ENCODE measurements at places on chromosomes 2 and 18.

- H3K27ac ChIP-seq, result no peak overlapping the region
- H3K4me1 ChIP-seq, result no peaks in the 10 kb centered on the region
- no peak overlapping the region for H3K4me3 ChIP-seq
- DNase-seq, result no peak
- no peaks in the 10 kb centered on the region for H3K36me3 ChIP-seq
Observed at GRCh38 chr2:11571170-11571569, 37.3 kb downstream of the GREB1 start.

DNA sequence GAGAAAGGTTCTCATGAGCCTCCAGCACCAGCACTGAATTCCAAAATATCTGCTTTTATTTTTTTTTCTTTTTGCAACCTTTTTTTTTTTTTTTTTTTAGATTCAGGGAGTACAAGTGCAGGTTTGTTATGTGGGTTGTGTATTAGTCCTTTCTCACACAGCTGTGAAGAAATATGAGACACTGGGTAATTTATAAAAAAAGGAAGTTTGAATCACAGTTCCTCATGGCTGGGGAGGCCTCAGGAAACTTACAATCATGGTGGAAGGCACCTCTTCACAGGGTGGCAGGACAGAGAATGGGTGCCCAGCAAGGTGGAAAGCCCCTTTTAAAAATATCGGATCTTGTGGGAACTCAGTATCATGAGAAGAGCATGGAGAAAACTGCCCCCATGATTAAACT is 7.9 kb upstream of the TMX3 start:
- H3K4me3 ChIP-seq, result no peak overlapping the region
- H3K27ac ChIP-seq, result no peak overlapping the region
- no peaks in the 10 kb centered on the region for H3K27me3 ChIP-seq
- no peaks in the 10 kb centered on the region for H3K4me1 ChIP-seq
- no peak for DNase-seq

DNA sequence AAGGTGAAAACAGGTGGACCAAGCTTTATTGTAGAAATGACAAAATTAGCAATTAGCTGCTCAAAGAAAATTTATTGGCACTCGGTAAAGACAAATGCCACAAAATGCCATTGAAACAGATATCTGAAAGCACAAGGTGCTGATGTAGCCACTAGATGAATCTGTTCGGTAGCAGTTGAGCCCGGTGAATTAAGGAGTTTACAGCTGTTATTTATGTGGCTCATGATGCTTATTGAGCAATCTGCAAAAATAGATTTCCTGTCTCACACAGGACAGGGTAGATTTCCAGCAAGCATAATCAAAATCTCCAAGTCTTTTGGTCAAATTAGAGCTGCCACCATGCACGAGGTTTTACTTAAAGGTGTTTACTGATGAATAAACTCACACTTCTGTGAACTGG is 182.2 kb downstream of the PPP1R1C start:
- H3K36me3 ChIP-seq, result no peaks in the 10 kb centered on the region
- no peaks in the 10 kb centered on the region for H3K4me1 ChIP-seq
- no peak for DNase-seq
- H3K4me3 ChIP-seq, result no peak overlapping the region

DNA sequence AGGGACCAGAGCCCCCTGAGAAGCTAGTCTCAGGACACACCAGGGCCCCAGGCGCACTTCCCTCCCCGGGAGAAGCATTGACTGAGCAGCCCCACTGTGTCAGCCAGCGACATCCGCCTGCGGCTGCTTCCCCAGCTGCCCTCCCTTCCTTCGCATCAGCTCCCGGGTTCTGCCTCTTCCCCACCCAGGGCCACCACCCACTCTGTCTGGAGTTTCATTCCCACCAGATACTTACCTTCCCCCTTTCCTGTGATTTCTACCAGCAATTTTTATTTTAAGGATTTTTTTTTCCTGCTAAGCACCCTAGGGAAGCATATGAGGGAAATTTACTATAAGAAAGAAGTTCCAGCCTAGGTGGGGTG is 99.2 kb downstream of the SMAD7 start:
- H3K36me3 ChIP-seq, result no peaks in the 10 kb centered on the region
- no peak overlapping the region for H3K4me3 ChIP-seq
- H3K27me3 ChIP-seq, result no peaks in the 10 kb centered on the region
- no peak overlapping the region for H3K27ac ChIP-seq

- no peaks in the 10 kb centered on the region for H3K4me1 ChIP-seq
- no peaks in the 10 kb centered on the region for H3K27me3 ChIP-seq
Observed at GRCh38 chr2:74778381-74779264, 55.3 kb upstream of the HK2 start.

GRCh38 chr2:201413143-201413542 is 38.1 kb downstream of the TRAK2 start:
- no peak overlapping the region for H3K4me3 ChIP-seq
- no peak for DNase-seq
- no peak overlapping the region for H3K27ac ChIP-seq
- H3K4me1 ChIP-seq, result no peaks in the 10 kb centered on the region
- no peaks in the 10 kb centered on the region for H3K27me3 ChIP-seq

GRCh38 chr2:238527565-238527964 is 100.8 kb downstream of the ASB1 start:
- no peaks in the 10 kb centered on the region for H3K4me1 ChIP-seq
- H3K27ac ChIP-seq, result no peak overlapping the region
- DNase-seq, result no peak
- no peak overlapping the region for H3K4me3 ChIP-seq

DNA sequence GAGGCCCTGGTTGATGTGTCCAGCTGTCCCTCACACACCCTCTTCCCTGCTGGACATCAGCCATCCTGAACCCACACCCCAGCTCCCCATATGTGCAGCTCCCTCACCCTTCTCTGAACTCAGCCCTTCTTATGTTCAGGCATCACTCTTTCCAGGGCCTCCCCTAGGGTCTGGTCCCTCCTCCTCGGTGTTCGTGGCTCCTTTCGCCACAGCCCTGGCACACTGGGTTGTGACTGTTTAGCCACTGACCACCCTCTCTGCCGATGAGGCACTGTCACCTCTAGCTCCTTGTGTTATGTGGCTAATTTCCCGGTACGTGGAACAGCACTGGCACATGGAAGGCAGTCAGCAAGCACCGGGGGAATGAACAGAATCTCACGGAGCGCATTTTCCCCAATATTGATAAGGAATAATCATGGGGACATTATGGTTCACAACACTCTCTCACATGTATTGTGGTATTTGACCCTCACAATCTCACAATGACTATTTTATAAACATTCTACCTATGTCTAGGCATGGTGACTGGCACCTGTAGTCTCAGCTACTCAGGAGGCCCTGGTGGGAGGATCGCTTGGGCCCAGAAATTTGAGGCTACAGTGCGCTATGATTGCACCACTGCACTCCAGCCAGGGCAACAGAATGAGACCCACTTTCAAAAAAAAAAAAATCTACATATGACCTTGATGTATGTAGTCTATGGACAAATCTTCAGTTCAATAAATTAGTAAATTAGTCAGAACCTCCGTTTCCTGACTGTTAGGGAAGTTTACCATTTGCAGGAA is 292.1 kb downstream of the MYT1L start:
- no peak for DNase-seq
- H3K4me3 ChIP-seq, result no peak overlapping the region
- H3K4me1 ChIP-seq, result no peaks in the 10 kb centered on the region
- H3K36me3 ChIP-seq, result no peaks in the 10 kb centered on the region
- H3K27ac ChIP-seq, result no peak overlapping the region

DNA sequence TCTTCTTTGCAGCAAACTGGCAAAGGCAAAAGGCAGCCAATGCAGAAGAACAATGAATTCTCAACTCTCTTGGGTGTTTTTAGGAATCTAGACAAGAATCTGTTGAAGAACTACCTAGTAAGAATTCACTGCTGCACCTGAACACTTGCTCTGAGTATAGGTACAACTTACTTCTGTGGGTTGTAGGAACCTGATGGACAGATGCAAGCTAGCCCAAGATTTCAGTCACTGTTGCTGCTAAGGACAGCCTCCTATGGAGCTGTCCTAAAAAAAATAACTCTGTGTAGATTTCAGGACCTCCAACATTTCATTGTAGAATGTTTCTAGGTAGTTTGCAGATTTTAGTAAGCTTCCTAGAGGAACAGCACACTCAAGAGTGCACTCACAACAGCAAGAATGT is 363.5 kb downstream of the CBLN2 start:
- no peaks in the 10 kb centered on the region for H3K36me3 ChIP-seq
- H3K27ac ChIP-seq, result no peak overlapping the region
- H3K4me3 ChIP-seq, result no peak overlapping the region
- DNase-seq, result no peak
- no peaks in the 10 kb centered on the region for H3K27me3 ChIP-seq

GRCh38 chr2:28419003-28419402 is 26.3 kb downstream of the FOSL2 start:
- H3K36me3 ChIP-seq, result peaks cover 10% of the 10 kb centered on the region
- DNase-seq, result no peak
- no peak overlapping the region for H3K27ac ChIP-seq
- no peaks in the 10 kb centered on the region for H3K27me3 ChIP-seq

GRCh38 chr2:101781791-101782426 is 84.4 kb downstream of the MAP4K4 start:
- no peak overlapping the region for H3K27ac ChIP-seq
- H3K36me3 ChIP-seq, result no peaks in the 10 kb centered on the region
- no peak overlapping the region for H3K4me3 ChIP-seq
- DNase-seq, result no peak
- H3K4me1 ChIP-seq, result no peaks in the 10 kb centered on the region

DNA sequence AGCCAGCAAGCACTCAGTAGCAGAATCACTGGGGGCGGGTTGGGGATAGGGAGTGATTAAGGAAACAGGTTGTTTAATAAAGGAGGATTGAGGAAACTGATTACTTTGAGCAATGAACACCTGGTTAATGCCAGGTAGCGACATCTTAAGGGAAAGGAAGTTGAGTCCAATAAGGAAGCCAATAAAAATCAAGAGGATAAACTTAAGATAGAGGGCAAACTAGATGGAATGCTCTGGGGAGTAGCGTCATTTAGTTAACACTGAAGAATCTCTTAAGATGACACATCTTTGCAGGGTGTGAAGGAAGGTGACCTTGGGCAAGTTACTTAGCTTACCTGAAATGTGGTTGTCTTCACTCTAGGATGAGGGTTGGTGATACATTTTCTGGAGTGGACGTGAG is 242.7 kb downstream of the PRKCE start:
- H3K27me3 ChIP-seq, result no peaks in the 10 kb centered on the region
- H3K4me1 ChIP-seq, result no peaks in the 10 kb centered on the region
- no peak overlapping the region for H3K27ac ChIP-seq
- H3K36me3 ChIP-seq, result no peaks in the 10 kb centered on the region
- no peak for DNase-seq

GRCh38 chr2:97745474-97746174 is 32.2 kb downstream of the ZAP70 start:
- no peak overlapping the region for H3K4me3 ChIP-seq
- peaks cover 3% of the 10 kb centered on the region for H3K36me3 ChIP-seq
- no peaks in the 10 kb centered on the region for H3K4me1 ChIP-seq
- H3K27me3 ChIP-seq, result no peaks in the 10 kb centered on the region
- no peak for DNase-seq

- H3K4me3 ChIP-seq, result no peak overlapping the region
- no peak overlapping the region for H3K27ac ChIP-seq
- no peaks in the 10 kb centered on the region for H3K27me3 ChIP-seq
- H3K36me3 ChIP-seq, result no peaks in the 10 kb centered on the region
- no peaks in the 10 kb centered on the region for H3K4me1 ChIP-seq
Observed at GRCh38 chr2:101580528-101580927, 105.6 kb upstream of the RFX8 start.

- H3K4me1 ChIP-seq, result no peaks in the 10 kb centered on the region
- H3K27ac ChIP-seq, result no peak overlapping the region
- no peak for DNase-seq
- no peak overlapping the region for H3K4me3 ChIP-seq
Observed at GRCh38 chr2:96233880-96234316, 25.3 kb upstream of the STARD7 start.

GRCh38 chr18:316393-316792 is 48.5 kb upstream of the THOC1 start:
- H3K27me3 ChIP-seq, result no peaks in the 10 kb centered on the region
- no peak for DNase-seq
- no peaks in the 10 kb centered on the region for H3K36me3 ChIP-seq
- no peaks in the 10 kb centered on the region for H3K4me1 ChIP-seq
- H3K4me3 ChIP-seq, result no peak overlapping the region
- no peak overlapping the region for H3K27ac ChIP-seq

DNA sequence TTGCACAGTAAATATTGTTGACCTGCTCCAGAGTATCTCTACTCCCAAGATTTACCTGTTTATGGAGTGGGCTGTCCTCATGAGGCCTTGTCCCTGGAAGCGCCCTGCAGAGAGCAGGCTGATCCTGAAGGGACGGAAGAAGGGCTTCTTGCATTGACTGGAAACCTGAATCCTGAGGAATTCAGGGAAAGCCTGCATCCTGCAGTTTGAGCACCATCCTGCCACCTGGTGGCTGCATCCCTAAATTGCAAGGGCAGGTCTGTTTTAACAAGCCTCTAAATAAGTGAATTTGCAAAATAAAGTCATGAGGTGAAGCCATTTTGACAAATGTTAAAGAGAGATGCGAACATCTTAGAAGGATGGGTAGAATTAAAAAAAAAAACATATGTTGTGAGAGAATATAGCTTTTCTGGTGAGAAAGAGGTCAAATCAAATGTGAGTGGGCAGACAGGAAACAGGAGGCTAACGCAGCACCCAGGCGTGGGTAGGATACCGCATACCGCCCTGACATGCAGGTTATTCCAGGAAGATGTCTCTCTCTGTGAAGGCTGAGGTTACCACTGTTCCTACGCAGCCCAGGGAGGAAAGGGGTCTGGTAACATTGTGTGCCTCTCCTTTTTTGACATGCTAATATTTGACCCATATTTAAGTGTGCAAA is 754.9 kb downstream of the RNF144A start:
- peak; percentile 76 for DNase-seq
- H3K4me3 ChIP-seq, result no peak overlapping the region
- H3K4me1 ChIP-seq, result no peaks in the 10 kb centered on the region
- H3K36me3 ChIP-seq, result no peaks in the 10 kb centered on the region

GRCh38 chr2:128073278-128073677 is 17.7 kb upstream of the UGGT1 start:
- no peak for DNase-seq
- H3K27me3 ChIP-seq, result no peaks in the 10 kb centered on the region
- no peak overlapping the region for H3K4me3 ChIP-seq
- H3K27ac ChIP-seq, result no peak overlapping the region
- H3K36me3 ChIP-seq, result no peaks in the 10 kb centered on the region
- H3K4me1 ChIP-seq, result no peaks in the 10 kb centered on the region

DNA sequence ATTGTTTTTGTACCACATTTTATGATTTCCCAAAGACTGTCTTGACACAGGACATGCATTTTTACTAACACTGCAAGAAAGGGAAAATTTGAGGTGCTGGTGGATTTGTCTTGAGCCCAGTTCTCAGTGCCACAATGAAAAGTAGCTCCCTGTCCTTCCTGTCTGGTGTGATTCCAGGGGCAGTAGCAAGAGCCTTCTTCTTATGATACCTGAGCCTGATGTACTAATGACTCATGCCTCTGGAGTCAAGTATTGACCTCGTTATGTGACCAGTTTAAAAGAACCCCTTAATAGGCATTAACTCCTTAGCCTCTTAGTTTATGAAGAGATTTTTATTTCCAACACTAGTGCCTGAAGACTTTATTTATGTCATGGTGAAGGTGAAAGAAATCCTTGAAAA is 728.6 kb downstream of the SLC4A3 start:
- H3K27ac ChIP-seq, result no peak overlapping the region
- H3K4me3 ChIP-seq, result no peak overlapping the region
- no peaks in the 10 kb centered on the region for H3K27me3 ChIP-seq
- no peaks in the 10 kb centered on the region for H3K36me3 ChIP-seq
- no peaks in the 10 kb centered on the region for H3K4me1 ChIP-seq
- no peak for DNase-seq

- H3K36me3 ChIP-seq, result no peaks in the 10 kb centered on the region
- DNase-seq, result no peak
- H3K4me1 ChIP-seq, result no peaks in the 10 kb centered on the region
- H3K27me3 ChIP-seq, result no peaks in the 10 kb centered on the region
- no peak overlapping the region for H3K27ac ChIP-seq
Observed at GRCh38 chr2:84816426-84817026, 64.4 kb downstream of the TRABD2A start.
